ENCODE measurements at places on chromosomes 4 and X.

GRCh38 chr4:114257501-114257900 lies 278.1 kb upstream of the ARSJ start:
- no peak for DNase-seq

- DNase-seq, result no peak
These were observed 85.2 kb downstream of the FHDC1 start for GRCh38 chr4:153021276-153021675.

- no peak for DNase-seq
These were observed 250.2 kb downstream of the TENM3 start for GRCh38 chr4:182493377-182493776.

GRCh38 chrX:154515966-154516655 lies at the start of gene FAM3A:
FAM3A (minus strand) TSS chrX:154516232; CDS start chrX:154515772, 460 bp downstream.
- DNase-seq, result peak; percentile 93

DNA sequence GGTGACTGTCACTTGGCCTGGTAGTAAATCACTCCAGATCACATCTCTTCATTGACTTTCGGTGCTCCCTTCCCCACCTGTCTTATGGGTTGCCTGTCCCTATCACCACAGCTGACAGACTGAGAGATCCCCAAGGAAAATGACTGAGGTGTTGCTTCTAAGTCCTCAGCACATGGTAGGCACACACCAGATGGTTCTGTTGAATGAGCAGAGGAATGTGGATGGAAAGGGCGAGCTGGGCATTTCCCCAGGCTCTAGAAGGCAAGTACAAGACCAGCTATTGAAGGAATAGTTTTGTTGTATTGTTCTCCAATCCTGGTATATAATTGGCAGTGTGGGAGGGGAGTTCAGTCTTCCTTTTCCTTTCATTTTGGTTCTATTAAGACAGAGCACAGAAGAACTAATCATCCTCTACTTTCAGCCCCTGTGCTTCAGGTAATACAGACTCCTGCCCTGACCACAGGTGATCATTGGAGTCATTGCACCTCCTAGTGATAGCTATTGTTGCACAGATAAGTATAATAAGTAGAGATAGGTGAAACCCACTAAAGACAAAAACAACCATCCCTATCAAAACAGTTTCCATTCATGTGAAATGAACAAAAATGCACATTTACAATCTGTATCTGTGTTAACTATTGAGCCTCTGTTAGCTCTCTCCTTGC lies 158.6 kb downstream of the TRAM1L1 start:
- no peak for DNase-seq

- no peak for DNase-seq
These were observed 6.1 kb downstream of the AKAP17A start for GRCh38 chrX:1597345-1598020.

- no peak for DNase-seq
These were observed 31.5 kb downstream of the SMS start for GRCh38 chrX:21972046-21972445.

DNA sequence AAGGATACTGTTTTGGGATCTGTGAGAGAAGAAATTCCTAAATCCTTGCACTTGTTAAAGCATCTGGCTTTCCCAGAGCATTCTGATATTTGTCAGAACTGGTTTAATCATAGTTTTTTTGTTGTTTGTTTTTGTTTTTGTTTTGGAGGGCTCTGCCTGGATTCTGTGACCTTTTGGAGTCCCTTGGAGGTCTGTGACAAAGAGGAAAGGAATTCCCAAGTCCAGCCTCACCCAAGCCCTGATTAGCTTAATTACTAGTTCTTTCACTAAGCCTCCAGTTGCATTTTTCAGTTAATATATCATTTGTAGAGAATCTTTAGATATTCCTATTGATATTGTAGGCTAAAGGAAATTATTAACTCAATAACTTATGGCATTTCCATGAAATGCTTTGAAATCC lies 711 bp downstream of the ACE2 start:
- no peak for DNase-seq

DNA sequence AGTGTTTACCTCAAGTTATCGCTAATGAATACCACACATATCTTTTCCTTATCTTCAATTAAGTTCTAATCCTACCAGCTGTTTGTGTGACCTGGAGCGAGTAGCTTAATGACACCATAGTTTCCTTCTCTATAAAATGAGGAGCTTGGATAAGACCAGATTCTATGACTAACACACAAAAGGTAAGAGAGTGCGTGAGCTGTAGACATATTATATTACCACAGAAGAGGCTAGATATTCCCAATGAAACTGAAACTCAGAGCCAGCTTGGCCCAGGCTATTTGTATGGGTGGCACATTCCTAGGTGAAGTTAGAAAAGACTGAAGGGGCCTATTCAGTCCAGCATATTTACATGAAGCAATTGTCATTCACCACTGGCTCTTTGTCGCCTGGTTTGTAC lies 30.2 kb downstream of the ASB5 start:
- DNase-seq, result no peak

- DNase-seq, result no peak
These were observed 43.2 kb downstream of the KIT start for GRCh38 chr4:54700986-54701385.

DNA sequence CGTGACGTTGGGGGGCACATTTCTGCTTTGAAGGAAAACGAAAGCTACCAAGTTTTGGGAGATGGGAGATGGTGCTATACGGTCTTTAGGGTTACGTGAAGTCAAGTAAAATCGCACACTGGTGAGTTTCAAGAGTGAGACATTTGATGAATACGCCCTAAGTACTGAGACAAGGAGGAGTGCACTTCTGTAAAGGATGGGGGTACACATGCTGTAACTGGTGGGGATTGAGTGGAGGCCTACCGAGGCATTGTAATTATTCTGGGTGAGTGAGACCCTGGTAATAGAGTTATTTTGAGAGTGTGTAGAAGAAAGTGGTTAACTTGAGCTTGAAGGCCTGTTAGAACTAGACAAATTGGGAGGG lies 536 bp downstream of the SH3BGRL start:
- DNase-seq, result no peak

DNA sequence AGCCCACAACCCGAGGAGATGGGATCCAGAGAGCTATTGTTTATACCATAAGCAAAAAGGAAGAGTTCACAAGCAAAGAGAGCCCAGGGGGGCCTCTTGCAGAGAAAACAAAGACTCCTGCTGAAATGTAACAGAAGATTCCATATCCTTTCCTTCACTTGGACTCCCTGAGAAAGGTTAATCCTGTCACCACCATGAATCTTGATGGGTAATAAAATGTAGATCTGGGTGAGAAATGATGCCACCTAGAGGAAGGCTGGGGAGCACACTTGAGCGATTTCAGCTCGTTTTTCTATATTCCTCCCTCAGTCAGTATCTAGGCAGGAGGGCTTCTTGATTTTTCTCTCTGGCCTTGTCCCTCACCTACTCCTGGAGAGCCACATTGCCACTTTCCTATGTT lies 10.2 kb upstream of the KCNE5 start:
- peak; percentile 6 for DNase-seq

GRCh38 chrX:10990976-10991375 lies 120.2 kb upstream of the HCCS start:
- no peak for DNase-seq

- DNase-seq, result no peak
These were observed 28.0 kb downstream of the DMD start for GRCh38 chrX:33183361-33183760.

GRCh38 chrX:148530464-148531077 lies 30.2 kb downstream of the AFF2 start:
- DNase-seq, result no peak

GRCh38 chr4:39631700-39632079 lies 7.0 kb downstream of the SMIM14 start:
- no peak for DNase-seq

- no peak for DNase-seq
These were observed 43.7 kb downstream of the FRMPD3 start for GRCh38 chrX:107493141-107493540.

DNA sequence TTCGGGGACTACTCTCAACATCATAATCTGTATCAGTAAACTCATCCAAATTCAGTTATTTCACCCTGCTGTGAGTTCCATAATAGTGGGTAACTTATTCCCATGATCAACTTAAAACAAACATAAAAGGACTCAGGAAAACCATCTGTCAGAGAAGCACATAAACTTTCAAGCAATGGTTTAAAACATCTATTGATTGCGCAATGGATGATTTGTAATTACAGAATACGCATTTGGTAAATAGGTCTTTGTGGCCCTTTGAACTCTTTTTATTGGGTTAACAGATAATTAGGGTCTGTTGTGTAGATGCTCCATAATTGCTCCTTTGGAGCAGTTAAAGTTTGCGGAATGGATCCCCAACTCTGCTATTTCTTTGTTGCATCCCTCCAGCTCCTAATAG lies 115.3 kb downstream of the KIT start:
- no peak for DNase-seq

- no peak for DNase-seq
These were observed 119.4 kb downstream of the AKAP4 start for GRCh38 chrX:50081282-50081889.

DNA sequence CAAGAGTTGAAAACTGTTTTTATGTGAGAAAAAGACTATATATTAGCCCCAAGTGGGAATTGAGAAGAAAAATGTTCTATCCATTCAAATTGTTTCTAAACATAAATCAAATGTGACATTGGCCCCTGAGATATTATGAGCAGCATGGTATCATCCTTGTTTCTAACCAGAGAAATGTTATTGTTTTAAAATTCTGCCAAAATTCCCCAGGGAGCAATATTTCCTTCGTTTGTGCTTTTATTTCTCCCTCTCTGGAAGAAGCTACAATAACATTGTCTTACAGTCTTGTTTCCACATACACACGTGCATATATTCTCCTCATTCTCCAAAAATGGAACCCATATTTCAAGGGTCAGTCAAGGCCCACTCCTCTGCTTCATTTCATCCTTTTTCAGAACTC lies 46.7 kb downstream of the MAGEB17 start:
- DNase-seq, result no peak

DNA sequence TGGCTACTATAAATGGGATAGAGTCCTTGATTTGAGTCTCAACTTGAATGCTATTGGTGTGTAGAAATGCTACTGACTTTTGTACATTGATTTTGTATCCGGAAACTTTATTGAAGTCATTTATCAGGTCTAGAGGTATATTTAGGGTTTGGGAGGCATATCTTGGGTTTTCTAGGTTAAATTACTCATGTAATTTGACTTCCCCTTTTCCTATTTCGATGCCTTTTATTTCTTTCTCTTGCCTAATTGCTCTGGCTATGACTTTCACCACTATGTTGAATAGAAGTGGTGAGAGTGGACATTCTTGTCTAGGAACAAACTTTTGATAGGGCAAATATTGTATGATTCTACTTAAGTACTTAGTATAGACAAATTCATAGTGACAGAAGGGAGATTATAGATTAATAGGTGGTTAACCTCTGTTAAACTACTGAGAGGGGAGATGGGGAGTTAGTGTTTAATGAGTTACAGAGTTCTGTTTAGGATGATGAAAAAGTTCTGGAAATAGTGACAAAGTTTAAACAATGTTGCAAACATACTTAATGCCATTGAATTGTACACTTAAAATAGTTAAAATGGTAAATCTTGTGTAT lies 22.8 kb upstream of the HSPA4L start:
- no peak for DNase-seq

DNA sequence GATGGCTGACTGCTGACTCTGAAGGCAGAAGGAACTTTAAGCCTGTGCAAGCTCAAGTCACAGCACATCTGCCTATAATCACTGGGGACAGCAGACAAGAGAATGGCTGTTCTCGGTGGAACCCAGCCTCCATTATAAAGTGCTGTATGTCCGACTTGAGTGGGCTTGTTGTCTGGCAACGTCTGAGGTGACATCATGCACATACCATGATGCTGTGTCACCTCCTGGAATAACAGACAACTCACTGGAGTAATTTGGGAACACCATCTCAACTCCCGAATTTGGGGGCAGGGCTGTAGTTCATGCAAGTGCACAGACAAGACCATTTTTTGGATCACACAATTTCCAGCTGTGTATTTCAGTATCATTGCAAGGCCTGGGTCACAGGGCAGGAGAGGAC lies 59.8 kb upstream of the GPM6B start:
- no peak for DNase-seq

DNA sequence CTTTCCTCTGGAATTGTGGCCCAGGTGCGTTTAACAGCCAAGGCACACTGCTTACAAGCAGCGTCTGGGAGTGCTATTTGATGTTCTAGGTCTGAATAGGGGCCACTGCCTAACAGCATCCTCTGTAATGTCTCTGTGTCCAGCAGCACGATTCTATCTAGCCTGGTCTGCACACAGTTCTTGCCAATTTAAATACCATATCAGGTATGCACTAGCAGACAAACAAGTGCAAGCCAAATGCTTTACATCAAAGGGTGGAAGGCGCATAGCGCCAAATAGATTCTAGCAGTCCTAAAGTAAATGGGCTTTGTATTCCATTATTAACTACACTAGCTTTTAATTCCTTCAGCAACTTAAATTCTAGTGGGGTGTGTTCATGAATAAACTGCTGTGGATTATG lies 15.8 kb upstream of the UGDH start:
- no peak for DNase-seq

DNA sequence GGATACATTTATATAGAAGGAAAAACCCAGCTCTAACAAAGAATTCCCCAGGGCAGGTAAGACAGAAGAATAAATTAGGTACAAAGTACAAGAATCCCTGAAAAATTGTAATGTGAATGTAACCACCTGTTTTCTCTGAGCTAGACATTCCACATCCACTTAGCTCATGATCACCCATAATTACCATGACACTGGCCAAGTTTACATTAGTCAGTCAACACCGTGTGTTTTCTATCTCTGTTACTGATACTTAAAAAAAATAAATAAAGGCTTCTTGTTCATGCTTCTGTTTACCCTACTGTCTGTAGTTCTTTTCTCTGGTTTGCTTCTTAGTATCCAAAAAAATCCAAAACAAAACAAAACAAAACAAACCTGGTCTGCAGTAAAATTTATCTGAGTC lies 66.0 kb downstream of the CBLL2 start:
- no peak for DNase-seq

- no peak for DNase-seq
These were observed 1.8 kb downstream of the PGAM4 start for GRCh38 chrX:77967631-77968030.

DNA sequence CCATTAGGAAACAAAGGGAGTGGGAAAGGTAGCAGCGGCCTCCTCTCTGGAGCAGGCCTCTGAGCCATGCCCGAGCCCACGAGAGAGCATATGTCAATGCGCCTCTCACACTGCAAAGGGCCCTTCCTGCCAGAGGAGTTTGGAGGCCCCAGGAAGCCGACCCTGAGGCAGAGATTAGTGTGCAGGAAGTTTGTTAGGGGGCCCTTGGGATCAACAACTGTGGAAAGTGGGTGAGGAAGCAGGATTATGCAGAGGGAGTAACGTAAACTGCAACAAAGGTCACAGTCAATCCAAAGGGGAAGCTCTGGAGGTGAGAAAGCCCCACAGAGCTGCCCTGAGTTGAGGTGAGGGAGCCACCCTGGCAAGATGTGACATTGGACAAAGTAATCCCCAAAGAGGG lies 17.4 kb downstream of the RTL5 start:
- DNase-seq, result no peak

DNA sequence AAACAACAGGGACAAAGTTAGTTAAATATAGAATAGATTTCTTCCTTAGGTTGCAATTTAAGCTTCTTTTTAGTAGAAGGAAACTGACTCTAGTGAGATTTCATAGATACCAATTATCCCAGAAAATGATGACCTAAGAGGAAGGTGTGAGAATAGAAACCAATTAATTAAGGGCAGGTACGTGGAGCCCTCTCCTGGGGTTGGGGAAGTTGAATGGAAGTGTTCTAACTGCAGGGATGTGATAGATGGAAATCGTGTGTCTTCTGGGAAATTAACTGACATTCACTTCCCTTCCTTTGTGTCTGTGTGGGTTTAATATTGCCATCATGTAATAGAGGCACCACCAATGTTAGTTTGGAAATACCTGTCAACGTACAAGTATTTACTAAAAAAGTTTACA lies 204.1 kb upstream of the ANK2 start:
- DNase-seq, result no peak

GRCh38 chrX:97211070-97211469 lies 327.4 kb downstream of the RPA4 start:
- no peak for DNase-seq

Measured in hematopoietic multipotent progenitor cell treated with erythropoietin and hydrocortisone succinate and interleukin-3 and kit ligand, for 17 days (in vitro differentiated cells).